ENCODE measurements at places on chromosomes 2 and 18.

GRCh38 chr18:38052879-38053590 lies 487.4 kb upstream of the CELF4 start:
- no peak for DNase-seq

DNA sequence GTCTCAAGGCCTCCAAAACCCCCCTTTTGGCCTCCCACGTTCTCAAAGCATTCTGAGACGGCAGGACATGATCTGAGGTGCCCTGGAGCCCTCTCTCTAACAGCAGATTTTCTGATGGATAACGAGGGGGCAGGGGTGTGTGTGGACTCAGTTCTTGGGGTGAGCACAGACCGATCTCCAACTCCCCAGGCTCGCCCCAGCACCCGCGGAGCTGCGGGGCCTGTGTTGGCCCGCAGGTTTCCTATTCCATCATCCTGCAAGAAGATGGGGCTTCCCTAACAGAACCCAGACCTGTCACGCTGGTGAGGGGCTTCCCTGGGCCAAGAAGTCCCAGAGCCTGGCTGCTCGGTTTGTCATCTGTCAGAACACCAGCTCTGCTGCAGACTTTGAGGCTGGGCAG lies 196.1 kb downstream of the ANAPC1 start:
- DNase-seq, result no peak

DNA sequence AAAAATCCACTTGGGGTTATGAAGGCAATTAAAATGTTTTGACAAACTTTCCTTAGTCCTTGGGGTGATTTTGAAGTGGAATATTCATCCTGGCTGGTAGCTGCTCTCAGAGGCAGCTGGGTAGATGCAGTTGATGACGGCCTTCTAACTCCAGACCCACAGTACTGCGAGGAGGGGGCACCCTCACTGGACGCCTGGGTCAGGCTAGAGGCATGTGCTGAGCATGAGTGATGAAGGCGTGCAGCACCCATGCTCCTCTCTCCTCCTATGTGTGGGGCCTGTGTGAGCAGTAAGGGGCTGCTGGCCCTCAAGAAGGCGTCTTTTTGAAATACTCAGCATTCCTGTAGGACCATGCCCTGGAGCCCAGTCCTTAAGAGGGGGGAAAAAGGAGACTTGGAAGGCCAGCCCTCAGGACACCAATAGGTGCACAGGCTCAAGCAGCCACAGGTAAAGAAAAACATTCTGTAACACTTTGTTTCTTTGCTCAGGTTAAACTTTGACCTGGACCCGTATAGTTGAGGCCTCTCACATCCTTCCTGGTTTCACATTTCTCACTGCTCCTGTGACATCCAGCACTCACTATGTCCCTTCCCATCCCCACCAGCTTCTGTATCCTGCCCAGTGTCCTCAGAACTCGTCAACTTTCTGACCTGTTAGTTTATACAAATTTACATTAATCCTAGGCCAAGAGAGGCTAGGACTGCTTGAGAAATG lies 64.4 kb downstream of the CD8B2 start:
- no peak for DNase-seq

DNA sequence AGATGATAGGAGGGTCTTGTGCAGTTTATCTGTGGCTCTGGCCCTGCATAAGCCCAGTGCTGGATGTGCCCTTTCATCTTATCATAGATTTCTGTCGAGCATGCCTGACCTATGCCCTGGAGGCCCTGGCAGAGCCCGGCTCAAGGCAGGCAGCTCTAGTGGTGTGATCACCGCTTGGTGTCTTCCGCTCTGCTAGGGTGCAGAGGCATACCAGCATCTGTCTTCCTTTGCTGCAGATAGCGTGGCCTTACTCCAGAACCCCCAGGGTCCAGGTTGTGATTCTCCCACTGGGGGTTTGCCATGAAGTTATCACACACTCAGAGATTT lies 13.7 kb upstream of the TRAF3IP1 start:
- DNase-seq, result no peak

GRCh38 chr2:165109915-165110314 lies 93.9 kb downstream of the SCN3A start:
- no peak for DNase-seq

GRCh38 chr2:159712929-159713420 lies 669 bp downstream of the MARCHF7 start:
- no peak for DNase-seq

DNA sequence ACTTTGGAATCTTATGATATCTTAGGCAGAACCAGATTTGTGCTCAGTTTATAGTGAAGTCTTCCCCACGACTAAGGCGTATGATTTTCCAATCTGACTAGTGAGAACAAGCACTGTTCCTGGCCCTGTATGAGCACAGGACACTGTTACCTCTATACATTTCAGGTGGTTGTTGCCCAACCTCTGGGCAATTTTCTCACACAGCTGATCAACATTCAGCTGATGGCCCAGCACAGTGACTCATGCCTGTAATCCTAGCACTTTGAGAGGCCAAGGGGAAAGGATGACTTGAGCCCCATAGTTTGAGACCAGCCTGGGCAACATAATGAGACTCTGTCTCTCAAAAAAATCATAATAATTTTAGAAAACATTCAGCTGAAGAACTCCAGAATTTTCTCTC lies 119.5 kb downstream of the ASXL3 start:
- DNase-seq, result no peak

GRCh38 chr2:145408980-145409379 lies 889.1 kb upstream of the ZEB2 start:
- DNase-seq, result no peak

DNA sequence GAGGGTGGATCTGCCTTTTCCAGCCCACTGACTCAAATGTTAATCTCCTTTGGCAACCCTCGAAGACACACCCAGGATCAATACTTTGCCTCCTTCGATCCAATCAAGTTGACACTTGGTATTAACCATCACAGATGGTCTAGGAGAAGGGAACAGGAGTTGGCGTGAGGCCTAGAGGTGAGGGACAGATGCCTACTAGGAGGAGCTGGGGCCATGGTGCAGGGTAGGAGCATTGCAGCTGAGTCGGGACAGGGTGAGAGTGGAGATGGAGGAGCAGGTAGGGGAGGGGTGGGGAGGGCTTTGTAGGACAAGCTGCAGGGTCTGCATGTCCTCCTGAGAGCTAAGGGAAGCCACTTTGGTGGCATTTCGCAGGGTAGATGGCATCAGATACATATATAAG lies 140.0 kb downstream of the VAPA start:
- no peak for DNase-seq

DNA sequence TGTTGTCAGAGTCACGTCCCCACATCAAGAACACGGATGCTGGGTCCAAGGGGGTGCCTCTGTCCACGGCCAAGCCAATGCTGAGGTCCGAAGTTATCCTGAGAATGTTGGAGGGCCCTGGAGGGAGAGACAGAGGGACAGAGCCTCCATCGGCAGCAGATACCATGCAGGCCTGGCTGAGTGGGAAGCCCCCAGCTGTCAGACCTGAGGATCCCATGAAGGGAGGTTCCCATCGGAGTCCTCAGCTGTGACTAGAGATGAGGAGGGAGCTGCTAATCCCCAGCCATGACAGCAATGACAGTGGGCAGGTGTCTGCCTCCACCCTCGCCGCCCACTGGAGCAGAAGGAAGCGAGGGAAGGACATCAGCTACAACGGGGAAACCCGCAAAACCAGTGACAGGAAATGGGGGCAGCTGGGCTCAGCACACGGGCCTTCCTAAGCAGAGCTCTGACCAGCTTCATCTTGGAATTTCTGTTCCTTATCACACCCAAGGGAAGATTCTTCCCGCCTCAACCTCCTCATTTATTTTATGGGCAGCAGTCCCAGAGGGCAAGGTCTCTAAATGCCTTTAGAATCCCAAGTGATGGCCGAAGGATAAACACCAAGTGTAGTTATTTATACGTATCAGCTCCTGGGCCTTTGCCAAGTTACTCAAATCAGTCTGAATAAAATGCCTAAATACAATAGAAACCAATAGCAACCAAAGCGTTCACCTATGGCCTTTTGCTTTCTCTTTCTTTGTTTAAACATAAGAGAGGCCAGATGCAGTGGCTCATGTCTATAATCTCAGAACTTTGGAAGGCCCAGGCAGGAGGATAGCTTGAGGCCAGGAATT lies 32.2 kb downstream of the FAM178B start:
- DNase-seq, result peak; percentile 63

DNA sequence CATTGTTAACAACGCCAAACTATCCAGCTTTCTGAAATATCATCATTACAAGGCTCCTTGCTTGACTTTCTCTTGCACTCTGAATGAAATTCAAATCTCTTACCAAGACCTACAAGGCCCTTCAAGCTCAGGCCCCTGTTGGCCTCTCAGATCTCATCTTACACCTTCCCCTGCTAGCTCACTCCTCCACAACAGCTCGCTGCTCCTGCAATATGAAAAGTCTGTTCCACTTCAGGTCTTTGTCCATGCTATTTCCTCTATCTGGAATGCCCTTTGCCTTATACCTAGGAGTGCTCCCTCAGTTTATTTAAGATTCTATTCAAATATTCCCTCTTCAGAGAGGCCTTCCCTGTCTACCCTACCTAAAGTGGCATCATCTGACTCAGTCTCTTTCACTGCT lies 91.7 kb downstream of the SESTD1 start:
- no peak for DNase-seq

DNA sequence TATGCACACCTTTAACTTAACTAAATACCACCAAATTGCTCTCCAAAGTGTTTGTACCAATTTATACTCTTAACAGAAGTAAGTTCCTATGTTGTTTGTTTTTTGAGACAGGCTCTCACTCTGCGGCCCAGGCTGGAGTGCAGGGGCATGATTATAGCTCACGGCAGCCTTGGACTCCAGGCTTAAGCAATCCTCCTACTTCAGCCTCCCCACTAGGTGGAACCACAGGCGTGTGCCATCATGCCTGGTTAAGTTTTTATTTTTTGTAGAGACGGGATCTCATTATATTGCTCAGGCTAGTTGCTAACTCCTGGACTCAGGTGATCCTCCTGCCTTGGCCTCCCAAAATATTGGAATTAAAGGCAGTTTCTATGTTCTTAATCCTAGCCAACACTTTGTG lies 13.1 kb upstream of the NAB1 start:
- no peak for DNase-seq

DNA sequence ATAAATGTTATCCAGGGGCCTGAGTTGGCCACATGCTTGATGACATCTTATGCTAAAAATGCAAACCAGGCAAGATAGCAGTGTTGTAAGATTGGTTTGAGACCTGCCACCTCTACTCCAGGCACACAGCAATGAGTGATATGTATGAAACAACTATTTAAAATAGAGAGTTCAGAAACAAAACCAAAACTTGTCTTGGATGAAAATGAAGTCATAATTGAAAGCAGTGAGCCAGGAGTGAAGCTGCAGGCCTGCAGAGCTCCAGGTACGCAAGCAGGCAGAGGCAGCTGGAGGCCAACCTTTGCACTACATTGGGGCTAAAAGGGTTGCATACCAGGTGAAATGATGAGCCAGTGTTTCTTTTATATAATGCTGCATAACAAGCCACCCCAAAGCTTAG lies 89.2 kb upstream of the SPATS2L start:
- DNase-seq, result no peak

DNA sequence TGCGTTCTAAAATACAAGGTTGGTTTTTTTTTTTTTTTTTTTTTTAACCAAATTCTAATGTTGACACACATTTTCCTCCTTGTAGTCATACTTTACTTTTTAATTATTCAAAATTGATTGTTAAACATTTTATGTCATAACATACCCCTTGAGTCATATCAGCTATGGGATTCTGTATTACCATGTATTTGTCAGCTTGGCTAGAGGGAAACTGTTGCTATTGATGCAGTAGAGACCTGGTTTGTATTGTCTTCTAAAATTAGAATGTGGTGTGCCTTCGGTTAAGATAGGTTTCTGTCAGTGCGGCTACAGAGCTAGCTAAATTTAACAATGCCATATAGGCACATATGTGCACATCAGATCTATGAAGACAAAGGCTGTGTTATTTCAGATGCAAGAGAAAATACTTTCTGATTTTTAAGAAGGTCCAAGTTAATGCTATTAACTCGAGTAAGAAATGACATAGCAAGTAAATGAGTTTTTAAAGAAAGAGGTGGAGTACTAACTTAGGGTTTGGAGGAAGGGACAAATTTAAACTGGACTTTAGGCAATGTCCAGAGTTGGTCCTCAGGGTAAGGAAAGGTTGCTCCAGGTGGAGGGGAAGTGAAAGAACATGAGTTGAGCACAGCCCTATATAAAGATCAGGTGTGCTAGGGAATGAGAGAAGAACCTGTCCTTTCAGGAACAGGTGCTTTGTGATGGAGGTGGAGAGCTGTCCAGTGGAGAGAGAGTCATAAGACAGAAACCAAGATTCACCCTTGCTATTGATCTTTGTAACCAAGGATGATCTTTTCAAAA lies 152.3 kb downstream of the PRPF40A start:
- no peak for DNase-seq

DNA sequence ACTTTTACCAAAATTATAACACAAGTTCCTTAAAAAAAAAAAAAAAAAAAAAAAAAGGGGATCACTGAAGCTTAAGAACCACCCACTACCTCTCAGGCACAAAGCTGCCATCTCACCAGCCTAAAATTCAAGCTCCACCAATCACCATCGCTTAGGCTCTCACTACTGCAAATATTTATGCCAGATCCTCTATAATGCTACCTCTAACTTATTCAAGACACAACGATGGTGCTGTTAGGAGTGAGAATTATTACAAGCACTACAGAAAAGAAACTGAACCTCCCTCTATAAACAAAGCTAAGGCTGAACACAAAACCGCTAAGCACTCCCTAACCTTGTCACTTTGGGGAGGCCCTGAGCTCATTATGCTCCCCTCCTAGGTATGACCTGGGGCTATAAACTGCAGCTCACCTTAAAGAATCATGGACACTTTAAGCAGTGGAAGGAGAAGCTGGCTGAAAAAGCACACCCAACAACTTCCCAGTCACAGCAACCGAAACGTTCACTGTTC lies 3.6 kb downstream of the FZD5 start:
- peak; percentile 9 for DNase-seq

- no peak for DNase-seq
These were observed 38.5 kb upstream of the SNED1 start for GRCh38 chr2:240959941-240960308.

DNA sequence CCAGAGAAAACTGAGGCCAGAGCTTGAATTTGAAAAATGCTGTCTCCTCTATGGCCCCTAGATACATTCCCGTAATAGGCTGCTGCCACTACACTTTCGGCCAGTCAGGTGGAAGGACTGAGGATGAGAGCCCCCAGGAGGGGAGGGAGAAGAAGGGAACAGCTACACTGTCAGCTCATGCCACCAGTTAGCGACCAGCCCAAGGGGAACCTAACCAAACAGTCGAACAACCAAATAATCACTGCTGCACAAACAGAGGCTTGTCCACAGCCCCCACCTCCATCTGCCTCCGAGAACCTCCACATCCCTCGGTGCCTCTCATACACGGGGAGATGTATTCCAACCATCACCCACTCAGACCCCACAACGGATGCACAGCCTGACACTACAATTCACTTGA lies 7.3 kb downstream of the ZNF516 start:
- peak; percentile 48 for DNase-seq

- DNase-seq, result no peak
These were observed 915.4 kb downstream of the DCDC2C start for GRCh38 chr2:4618630-4619228.

Data from KBM-7 (cell line).